ENCODE measurements at places on chromosomes 4 and X.

- DNase-seq: no peak
Measured at GRCh38 chrX:12672367-12673106, 118.7 kb upstream of the PRPS2 start.

- DNase-seq: no peak
Measured at GRCh38 chrX:133916984-133917722, 68.2 kb downstream of the GPC3 start.

DNA sequence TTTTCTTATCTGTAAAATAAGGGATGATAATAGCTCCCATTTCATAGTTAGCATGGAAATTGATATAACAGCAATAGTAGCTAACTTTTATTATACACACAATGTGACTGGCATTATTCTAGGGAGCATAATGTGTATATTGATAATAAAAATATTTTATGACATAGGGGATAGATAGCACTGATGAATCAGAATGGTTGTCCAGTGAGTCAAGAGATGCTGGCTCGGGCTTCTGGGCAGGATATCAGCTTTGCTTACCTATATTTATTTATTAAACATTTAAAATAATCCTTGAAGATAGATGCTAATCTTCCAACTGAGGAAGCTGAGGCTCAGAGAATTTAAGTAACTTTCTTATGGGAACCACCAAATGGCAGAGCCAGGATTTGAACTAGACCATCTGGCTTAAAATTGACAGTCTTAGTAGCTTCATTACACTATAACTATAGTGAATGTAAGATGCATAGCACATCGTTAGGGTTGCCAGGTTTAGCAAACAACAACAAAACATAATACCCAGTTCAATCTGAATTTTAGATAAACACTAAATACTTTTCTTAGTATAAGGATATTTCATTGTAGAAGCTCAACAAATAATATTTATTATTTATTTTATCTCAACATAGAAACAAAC, 2.7 kb downstream of the AFP start:
- DNase-seq: no peak

- DNase-seq: peak; percentile 26
Measured at GRCh38 chrX:23616361-23616760, 50.9 kb upstream of the PRDX4 start.

GRCh38 chr4:128951316-128951715, 141.8 kb downstream of the JADE1 start:
- no peak for DNase-seq

GRCh38 chrX:1231850-1232465, 19.5 kb upstream of the CRLF2 start:
- DNase-seq: no peak

- DNase-seq: peak; percentile 65
Measured at GRCh38 chr4:1053080-1053661, 41.7 kb downstream of the FGFRL1 start.

- no peak for DNase-seq
Measured at GRCh38 chr4:41660352-41660751, 88.2 kb downstream of the PHOX2B start.

DNA sequence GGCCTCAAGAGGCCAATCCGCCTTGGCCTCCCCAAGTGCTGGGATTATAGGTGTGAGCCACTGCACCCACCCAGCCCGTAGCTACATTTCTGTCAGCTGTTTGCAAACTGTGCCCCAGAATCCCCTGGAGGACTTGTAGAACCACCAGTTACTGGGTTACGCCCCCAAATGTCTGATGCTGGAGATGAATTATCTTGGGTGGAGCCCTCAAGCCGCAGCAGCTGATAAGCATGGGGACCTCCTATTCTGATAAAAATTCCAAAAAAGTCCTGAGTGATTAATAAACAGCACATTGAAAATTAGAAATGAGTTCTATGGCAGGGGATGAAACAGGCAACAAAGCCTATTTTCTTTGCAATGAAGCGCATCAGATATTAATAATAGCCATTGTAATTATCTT, 105.0 kb downstream of the PTTG2 start:
- DNase-seq: no peak

- DNase-seq: no peak
Measured at GRCh38 chr4:90375081-90375480, 247.9 kb downstream of the CCSER1 start.

DNA sequence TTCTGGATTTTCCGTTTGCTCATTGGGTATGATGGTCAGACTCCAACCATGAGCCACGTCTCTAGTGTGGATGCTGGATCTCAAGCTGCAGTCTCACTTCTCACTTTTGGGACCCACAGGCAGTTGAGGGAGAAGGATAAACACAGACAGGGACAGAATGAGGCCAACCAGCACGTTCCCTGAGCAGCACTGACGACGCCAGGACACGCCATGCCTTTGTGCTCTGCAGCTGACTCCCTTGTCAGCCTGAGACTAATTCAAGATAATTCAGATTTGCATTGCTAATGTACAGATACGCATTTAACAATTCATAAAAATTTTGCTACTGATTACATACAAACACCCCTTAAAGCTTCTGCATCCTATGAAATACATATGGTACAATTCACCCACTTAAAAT, 106.5 kb downstream of the FAM193A start:
- DNase-seq: no peak

GRCh38 chr4:16622826-16623225, 275.6 kb downstream of the LDB2 start:
- DNase-seq: no peak

GRCh38 chr4:178333355-178333754, 891.1 kb upstream of the AGA start:
- DNase-seq: no peak

- DNase-seq: peak; percentile 13
Measured at GRCh38 chr4:80336582-80336981, 1.1 kb downstream of the CFAP299 start.

GRCh38 chr4:62717154-62717553, 1517.0 kb downstream of the ADGRL3 start:
- DNase-seq: no peak

- peak; percentile 65 for DNase-seq
Measured at GRCh38 chr4:1763550-1764080, 29.5 kb upstream of the FGFR3 start.

- DNase-seq: peak; percentile 10
Measured at GRCh38 chr4:181416966-181417365, 826.2 kb upstream of the TENM3 start.

DNA sequence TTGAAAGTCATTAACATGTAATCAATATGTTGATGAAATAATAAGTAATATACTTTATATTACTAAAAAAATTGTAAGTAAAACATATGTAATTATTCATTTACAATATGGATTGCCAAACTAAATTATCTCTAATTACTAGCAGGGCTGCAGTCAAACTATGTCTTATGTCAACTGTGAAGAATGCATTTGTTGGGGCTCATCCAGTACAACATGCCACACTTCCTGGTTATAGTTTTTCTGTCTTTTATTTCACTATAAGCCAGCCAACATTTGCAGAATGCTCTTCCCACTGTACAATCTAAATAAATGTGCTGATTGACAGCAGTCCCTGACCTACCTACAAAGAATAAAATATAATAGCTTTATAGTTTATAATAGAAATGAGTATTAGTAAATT, 975.4 kb upstream of the NDST4 start:
- DNase-seq: no peak

- no peak for DNase-seq
Measured at GRCh38 chrX:154607370-154607769, 11.7 kb downstream of the CTAG1B start.

DNA sequence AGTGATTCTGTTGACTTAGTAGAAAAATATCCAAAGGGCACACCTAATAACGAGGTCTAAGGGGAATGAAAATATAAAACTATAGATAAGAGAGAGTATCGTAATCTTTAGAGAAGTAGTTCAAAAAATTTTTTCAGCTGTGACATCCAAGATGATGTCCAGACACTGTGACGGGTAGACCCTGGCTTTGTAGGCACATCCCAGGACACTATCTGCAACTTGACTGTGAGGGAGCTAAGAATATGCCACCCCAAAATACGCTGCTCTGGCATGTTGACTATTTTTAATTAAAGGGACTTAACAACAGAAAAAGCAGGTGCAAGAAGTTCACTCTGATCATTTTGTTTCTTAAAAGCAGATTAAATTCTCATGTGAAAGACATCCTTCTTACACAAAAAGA, 89.5 kb downstream of the CLCN4 start:
- DNase-seq: no peak

DNA sequence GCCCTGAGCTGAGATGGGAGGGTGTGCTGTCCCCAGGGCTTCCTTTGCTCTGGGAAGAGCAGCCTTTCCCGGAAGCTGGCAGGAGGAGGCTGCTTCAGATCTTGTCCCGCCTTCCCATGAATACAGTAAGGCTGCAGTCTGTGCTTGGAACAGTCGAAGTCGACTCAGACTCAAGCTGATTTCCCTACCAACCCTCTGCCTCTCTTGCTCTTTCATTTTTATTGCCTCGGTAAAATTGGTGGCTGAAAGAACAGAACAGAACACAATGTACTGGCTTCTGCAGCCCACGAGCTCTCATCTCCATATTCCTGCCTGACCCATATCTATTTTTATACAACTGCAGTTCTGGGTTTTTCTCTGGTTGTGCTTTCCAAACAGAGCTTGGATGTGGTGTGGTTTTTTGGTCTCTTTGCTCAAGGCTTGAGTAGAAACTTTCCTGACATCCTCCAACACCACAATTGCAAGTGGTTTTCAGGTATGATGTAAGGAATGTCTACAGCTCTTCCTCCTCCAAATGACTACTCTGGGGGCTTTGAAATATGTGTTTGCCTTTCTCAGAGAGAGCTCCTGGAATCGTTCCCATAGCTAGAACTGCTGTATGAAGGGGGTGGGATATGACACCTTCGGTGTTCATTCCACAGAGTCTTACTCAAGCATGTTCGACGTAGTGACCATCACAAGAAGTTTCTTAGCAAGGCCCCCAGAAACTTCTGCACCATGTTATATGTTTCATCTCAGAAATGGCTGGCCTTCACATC, 61.3 kb downstream of the ENPP6 start:
- DNase-seq: no peak

DNA sequence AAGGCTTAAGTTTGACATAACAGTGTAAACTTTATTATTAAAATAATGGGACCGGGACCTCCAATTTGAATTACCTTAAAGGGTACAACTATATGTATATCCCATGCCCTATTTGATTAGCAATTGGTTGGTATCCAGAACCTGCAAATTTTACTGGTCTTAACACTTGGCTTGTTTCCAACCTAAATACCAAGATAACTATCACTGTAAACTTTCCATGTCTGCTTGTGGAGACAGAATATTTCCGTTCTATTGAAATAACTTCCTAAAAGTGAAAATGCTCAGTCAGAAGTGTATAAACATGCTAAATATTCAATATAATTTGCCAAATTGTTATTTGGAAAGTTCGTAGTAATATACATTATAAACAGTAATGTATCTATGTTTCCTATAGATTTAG, 154.0 kb downstream of the TMEM47 start:
- DNase-seq: no peak

DNA sequence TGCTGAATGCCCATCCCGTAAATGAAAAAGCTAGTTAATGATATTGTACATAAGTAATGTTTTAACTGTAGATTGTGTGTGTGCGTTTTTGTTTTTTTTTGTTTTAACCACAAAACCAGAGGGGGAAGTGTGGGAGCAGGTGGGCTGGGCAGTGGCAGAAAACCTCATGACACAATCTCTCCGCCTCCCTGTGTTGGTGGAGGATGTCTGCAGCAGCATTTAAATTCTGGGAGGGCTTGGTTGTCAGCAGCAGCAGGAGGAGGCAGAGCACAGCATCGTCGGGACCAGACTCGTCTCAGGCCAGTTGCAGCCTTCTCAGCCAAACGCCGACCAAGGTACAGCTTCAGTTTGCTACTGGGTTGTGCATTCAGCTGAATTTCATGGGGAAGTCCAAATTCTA, at the start of gene SPP1:
Gene SPP1, plus strand, starts transcription at position 249 of the 400 bp plus-strand sequence. CDS start 1,182 bp downstream, outside the sequence.
- DNase-seq: peak; percentile 25

DNA sequence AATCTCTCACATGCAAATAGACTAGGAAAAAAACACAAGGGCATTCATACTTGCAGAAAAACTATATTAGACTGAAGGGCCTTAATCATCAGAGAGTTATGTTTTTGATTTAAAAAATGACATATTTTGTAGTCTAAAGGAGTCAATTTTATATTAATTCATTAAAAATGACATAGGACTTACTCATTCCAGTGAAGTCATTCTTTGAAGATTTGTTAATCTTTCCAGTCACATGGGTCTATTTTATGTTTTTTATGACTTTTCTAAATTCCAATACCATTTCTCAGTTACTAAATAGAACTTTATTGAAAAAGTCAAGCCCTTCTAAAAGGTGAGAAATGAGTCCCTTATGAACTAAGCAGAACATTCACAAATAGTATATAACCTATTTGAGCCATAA, 743.8 kb upstream of the INTU start:
- DNase-seq: no peak

- no peak for DNase-seq
Measured at GRCh38 chrX:111876646-111877045, 665 bp downstream of the TRPC5OS start.

DNA sequence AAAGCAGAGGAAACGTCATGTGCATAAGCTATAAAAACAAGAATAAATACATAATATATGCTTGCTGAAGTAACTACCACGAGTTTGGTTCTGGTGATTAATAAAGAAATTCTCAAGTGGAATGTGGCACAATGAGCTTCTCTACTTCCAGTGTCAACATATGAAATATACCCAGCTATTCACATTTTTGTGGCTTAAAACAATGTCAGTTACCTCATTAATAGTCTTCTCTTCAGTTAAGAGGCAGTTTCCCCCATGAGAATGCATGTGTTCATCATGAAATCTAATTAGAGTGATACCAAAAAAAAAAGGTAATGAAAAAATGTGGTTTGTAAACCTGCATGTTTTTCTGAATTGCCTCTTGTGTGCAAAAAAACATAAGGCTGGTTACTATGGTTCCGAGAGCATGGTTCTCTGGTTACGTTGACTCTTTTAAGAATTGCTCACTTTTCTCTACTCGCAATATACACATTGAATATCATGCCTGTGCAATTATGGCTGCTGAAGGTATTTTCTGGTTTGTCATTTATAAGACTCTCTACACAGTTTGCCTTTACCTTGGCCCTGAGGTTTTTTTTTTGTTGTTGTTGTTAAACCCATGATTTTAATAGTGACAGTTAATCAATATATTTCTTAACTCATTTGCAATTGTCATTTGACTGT, 108.2 kb downstream of the PCDH7 start:
- DNase-seq: peak; percentile 32

- DNase-seq: no peak
Measured at GRCh38 chrX:154027022-154027402, 7.3 kb upstream of the IRAK1 start.

All from myocyte (in vitro differentiated cells).